Astrocyte (in vitro differentiated cells and primary cell): ENCODE measurements at places on chromosomes 7 and 10. TPM values are rescaled to one million over a fixed set of nuclear protein-coding genes. Genes with fewer than 3 reads are reported as not detected.

GRCh38 chr10:4150676-4151075, 365.7 kb upstream of the KLF6 start:
- DNase-seq: no peak

DNA sequence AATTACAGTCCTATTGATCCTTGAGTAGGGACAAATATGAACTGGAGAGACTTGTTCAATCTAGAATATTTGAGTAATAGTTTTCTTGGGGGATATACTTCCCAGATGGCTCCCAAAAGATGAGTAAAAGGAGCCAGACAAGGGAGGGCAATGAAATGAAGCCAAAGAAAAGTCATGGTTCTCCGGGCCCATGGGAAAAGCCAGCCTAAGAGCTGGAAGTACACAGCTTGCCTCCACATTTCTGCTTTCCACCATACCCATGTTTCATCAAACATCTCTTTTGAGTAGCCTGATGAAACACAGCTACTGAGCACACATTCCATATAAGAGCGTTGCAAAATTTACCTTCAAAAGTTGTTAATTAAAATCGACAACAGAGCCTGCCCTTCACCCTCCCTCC, 535.0 kb upstream of the FZD8 start:
- DNase-seq: no peak

GRCh38 chr7:7757576-7757975, 39.2 kb upstream of the RPA3 start:
- DNase-seq: no peak

DNA sequence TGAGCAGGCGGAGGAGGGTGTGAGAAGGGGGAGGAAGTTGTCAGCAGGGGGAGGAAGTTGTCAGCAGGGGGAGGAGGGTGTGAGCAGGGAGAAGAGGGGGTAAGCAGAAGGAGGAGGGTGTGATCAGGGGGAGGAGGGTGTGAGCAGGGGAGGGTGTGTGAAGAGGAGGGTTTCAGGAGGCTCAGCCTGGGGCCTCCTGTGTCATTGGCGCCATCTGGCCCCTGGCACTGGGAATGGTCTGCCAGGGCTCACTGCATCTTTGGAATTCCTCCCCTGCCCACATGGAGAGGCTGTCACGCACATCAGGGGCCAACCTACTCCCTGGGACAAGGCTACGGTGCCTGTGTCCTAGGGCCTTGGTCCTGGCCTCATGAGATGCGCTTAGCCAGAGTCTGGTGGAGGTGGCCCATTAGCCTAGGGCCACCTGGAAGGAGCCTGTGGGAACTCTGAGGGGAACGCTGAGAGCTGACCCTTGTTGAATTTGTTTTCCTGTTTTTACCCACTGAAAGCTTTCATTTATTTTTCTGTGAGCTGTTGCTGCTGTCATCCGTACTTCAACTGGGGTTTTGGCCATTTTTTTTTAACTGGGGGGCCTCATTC, 18.0 kb downstream of the CAMK2B start:
- peak; percentile 23 for DNase-seq

DNA sequence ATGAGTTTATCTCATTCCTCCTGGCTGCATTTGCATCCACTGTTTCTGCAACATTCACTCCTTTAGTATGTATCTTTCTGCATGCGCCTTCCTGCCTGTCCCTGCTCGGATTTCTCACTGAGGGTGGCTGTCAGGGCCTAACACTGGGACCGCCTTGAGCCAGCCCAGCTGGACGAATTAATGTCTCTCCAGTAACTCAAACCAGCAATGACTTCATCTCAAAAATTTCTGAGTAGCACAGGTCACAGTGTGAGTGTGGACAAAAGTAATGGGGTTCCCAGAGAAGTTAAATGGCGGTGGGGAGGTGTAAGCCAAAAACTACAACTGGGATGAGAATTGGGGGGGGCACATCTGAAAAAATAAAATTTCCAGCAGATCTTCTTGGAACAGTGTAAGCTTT, 444.0 kb upstream of the MGMT start:
- no peak for DNase-seq

DNA sequence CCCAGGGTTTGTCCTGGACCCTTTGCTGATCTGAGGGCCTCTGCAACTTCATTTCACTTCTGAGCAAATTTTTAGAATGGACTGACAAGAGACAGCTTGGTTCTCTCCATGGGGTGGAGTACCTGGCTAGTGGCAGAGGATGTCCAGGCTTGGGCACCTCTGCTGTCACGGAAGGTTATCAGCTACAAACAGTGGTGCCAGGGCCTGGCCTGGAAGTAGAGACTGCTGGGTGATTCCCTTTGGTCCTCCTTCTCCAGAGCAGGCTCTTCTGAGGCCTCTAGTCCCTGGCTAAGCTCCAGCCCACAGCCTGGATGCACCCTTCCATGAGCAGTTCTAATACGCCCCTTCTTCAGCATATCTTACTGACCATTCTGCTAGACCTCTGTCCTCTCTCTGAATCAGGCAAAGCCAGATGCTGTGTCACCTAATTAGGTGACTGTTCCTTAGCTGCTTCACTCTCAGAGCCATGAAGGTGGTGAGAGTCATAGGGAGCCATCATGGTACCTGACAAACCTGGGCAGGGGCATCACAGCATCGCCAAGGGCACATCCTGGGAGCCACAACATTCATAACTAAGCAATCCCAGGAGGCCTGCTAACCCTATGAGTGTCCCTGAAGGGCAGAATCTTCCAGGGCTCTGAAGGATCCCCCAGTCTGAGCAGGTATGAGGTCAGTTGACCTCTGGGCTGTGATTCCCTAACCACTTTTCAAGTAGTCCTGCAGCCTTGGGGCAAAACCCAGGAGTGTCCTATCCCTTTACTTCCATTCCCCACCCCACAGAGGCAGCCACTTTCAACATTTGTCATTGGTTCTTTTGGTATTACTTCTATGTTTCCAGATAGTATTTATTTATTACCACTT, 4.0 kb downstream of the ARHGAP22 start:
- no peak for DNase-seq

DNA sequence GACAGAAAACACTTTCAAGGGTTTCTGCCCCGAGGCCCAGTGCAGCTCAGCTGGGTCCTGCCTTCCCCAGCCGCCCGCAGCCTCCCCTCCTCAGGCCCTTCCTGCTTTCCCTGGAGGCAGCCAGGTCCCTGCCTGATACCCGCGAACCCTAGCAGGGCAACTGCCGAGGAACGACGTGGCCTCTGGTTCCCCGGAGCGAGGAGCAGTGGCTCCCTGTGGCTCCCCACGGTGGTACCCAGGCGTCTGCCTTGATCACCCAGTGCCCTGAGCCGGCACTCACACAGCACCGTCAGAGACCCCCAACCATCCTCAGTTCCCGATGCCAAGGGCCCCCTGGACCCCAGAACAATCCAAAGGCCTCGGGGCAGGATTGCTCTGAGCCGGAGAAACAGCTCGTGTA, 58.3 kb downstream of the CFAP46 start:
- DNase-seq: no peak

- DNase-seq: no peak
These were observed 27.8 kb downstream of the BPGM start for GRCh38 chr7:134674424-134674823.

DNA sequence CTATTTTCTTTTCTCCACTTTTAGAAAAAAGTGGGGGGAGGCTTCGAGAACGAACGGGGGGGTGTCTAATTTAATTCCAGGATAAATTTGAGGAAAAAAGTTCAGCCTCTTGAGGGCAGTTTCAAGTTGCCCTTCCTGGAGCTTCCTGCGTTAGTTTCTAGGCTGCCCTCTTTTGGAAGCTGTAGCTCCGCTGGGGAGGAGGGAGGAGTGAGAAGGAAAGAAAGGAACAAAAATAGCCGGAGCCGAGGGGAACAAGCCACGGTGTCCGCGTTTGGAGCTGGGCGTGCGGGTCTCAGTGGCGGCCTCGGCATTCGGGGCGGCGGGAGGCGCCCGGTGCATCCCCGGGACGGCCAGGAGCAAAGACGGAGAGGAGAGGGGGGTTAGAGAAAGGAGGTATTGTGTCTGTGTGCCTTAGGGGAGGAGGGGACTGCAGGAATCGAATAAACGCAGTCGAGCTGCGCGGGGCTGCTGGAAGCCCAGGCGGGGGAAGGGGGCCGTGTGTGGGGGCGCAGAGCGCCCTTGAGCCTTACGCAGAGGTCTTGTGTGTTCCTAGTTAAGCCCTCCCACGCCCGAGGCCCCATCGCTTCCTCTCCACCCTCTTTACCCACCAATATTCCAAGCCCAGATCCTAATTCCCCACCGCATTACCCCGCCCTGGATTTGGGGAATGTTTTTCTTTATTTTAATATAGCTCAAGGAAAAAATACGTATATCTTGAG, 2.0 kb upstream of the TNRC18 start:
- DNase-seq: peak; percentile 80

GRCh38 chr10:98623176-98623575, 176.4 kb upstream of the HPS1 start:
- DNase-seq: no peak

DNA sequence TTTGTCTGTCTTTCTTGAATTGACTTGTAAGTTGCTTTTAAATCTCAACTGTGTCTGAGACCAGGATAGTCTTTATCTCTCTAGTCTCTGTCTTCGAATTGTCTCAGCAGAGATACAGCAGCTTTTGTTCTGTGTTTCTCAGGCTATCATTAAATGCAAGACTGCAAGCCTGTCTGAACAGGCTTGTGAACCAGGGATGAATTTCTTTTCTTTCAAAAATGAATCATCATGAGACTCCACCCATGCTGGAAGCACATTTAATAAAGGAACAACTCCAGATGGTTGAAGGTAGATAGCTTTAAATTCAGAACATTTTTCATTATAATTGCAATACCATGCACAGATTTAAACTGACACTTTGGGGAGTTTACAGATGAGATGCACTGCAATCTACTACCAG, 155.9 kb downstream of the SEC23IP start:
- DNase-seq: no peak

- DNase-seq: peak; percentile 20
These were observed 24.8 kb upstream of the SLIT1 start for GRCh38 chr10:97210543-97210960.

DNA sequence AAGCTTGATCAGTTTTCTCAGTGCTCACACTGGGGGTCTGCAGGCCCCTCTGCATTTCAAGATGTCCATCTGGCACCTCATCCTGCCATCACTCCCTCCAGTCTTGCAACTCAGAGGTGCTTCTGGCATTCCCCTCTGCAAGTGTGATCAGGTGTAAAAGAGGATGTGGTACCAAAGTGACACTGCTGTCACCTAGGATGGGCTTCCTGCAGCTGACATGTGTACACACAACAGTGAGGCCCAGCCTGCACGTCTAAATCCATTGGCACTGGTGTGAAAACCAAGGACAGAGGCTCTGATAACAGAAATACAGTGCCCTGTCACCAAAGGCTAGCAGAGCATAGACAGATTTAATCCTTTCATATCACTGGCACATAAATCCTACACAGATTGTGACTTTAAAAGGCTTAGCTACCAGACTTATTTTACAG, 162.5 kb upstream of the CELF2 start:
- no peak for DNase-seq

DNA sequence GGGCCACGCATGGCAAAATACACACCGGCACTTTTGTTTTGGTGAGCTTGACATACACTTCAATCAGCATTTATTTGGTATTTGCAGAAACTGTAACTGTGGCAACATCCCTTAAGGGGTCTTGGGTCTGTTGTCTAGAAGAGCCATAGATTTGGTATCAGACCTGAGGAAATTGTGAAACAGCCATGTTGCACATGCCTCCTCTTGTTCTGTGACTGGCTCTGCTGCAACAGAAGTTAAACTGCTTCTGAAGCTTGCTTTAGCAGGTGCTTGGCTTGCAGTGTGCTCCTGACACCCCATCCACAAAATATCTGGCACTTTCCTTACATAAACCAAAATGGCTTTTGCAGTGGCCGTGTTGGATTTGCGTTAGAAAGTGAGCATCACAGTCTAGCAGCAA, 247.3 kb downstream of the GATA3 start:
- no peak for DNase-seq

GRCh38 chr10:120945801-120946302, 94.7 kb downstream of the WDR11 start:
- peak; percentile 47 for DNase-seq

GRCh38 chr10:32225976-32226375, 121.0 kb downstream of the EPC1 start:
- no peak for DNase-seq

DNA sequence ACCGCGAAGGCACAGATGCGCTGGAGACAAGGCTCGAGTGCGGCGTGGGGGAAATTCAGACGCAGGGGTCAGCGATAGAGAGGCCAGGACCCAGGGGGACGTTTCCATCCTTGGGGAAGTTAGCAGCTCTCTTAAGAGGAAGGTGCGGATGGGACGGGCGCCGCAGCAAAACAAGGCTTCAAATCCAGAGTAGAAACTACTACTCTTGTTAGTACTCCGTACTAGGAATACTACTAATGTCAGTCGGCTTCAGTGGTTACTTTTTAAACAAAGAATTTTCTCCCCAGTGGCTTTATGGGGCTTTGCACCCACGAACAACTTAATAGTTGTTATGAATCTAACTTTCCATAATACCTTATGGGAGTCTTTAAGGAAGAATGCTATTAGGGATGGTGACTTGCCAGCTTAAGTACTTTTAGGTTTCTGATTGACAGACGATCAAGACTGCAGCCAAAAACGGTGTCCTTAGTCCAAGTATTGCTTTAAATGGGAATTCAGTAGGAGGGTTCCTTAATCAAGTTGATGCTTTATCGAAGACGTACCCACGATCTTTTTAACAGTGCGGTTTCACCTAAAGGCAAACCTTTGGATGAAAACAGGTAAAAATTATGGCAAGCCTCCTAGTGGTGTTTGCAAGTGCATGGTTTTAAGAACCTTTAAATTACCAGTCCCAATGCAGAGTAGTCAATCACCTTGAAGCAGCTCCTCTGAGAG, 812 bp upstream of the IDE start:
- peak; percentile 48 for DNase-seq

DNA sequence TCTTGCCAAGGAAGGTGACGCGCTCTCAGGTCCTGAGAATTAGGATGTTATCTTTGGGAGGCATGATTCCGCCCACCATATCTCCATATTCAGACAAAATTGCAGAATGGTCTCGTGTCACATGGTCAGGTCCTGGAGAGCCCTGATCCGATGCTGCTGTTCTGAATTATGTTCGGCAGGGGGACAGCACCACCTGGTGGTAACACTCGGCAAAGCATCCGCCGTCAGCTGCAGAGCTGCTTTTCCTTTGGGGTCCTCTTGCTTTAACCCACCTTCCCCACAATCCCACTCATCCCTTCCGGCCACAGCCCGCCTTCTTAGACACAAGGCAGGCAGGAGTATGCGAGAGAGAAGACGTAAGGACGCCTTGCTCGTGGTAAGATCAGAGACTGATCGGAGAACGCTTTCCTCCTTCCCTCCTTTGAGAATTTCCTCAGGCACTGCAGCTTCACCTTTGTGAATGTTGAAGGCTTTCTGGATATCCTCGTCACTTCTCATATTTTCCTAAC, 327.8 kb upstream of the C7orf33 start:
- DNase-seq: no peak

Gene IQUB
- total RNA-seq: 0.50 and 0.59 TPM in 2 replicates

Gene COL13A1
- 0.65 and 0.86 TPM in 2 replicates for total RNA-seq

Gene PDE6C
- not detected in 2 replicates for total RNA-seq

Gene PDGFA
- 47.1 and 52.9 TPM in 2 replicates for total RNA-seq

Gene SPOCK2
- total RNA-seq: 0.89 and 1.4 TPM in 2 replicates

Gene GPRIN2
- total RNA-seq: 2.2 and 3.0 TPM in 2 replicates

Gene GPNMB
- 0.82 and 0.91 TPM in 2 replicates for total RNA-seq

Gene TMEM229A
- 0.09 TPM in 1 of 2 replicates, not detected in the other for total RNA-seq

Gene MYO3A
- 0.23 TPM in 1 of 2 replicates, not detected in the other for total RNA-seq

Gene VSTM2A
- 0.20 TPM in 1 of 2 replicates, not detected in the other for total RNA-seq

Gene CDC14C
- total RNA-seq: 0.14 and 0.17 TPM in 2 replicates

Gene ZNF804B
- not detected in 2 replicates for total RNA-seq
